SW480 (cell line): ENCODE measurements at places on chromosomes 12 and 14.

- DNase-seq = no peak
Observed at GRCh38 chr14:102506626-102506925, 3.0 kb downstream of the ANKRD9 start.

DNA sequence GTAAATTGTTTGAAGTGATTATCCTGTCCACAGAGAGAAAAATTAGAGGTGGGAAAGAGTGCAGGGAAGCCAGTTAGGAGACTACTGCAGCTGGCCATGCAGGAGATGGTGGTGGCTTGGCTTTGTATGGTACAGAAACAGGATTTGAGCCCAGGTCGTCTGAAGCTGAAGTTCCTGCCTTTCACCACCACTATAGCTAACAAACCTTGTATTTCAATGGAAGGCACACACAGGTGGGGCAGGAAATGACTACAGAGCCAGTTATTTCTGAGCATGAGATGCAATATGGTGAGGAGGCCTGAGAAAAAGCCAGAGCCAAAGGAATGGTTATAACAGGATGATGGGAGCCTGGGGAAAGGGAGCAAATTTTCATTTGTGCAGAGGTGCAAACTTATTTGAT is 103.9 kb downstream of the BTG1 start:
- DNase-seq = peak; percentile 60

DNA sequence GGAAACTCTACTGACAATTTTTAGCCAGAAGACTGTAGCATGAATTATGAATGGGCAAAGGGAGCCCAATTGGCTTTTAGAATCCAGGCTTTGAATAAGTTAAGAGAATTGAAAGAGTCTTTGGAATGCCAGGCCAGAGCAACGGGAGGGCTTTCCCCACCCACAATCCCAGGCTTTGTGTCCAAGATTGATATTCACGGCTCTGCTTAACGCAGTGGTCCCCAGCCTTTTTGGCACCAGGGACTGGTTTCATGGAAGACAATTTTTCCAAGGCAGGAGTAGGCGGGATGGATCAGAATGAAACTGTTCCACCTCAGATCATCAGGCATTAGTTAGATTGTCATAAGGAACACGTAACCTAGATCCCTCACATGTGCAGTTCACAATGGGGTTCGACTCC is 79.6 kb downstream of the EPS8 start:
- no peak for DNase-seq

DNA sequence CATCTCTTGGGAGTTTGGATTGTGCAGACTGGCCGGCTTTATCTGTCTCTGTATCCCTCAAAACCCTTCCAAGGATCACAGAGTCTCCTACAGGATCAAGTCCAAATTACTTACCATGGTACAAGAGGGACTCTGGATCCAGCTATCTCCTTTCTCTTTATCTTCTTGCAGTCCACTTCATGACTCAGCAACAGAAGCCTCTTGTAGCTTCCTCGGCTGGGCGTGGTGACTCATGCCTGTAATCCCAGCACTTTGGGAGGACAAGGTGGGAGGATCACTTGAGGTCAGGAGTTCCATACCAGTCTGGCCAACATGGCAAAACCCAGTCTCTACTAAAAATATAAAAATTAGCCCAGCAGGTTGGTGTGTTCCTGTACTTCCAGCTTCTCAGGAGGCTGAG is 189.7 kb downstream of the BCAT1 start:
- DNase-seq = no peak

- no peak for DNase-seq
Observed at GRCh38 chr12:38162013-38162412, 154.6 kb upstream of the ALG10B start.

GRCh38 chr12:104316936-104317335 is 13.4 kb downstream of the EID3 start:
- no peak for DNase-seq

- no peak for DNase-seq
Observed at GRCh38 chr14:71452987-71453386, 479.2 kb upstream of the RGS6 start.

- DNase-seq = no peak
Observed at GRCh38 chr14:102802834-102803523, 25.7 kb downstream of the TRAF3 start.

DNA sequence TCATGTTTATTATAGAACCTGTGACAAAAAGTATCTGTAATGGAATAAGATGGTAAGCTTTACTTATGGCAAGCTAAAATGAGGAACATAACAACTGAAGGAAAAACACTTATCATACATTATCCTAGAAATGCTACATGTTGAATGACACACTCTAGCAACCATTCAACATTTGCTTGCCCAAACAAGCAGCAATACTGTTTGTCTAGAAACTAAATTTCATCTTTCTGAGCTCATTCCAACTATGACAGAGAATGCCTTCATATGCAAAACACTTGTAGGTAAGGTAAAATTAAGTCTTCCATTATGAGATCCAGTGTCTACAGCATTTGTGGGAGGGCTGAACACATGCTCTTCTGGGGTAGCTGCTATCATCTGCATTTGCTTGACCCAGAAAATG is 108.1 kb downstream of the MDGA2 start:
- DNase-seq = no peak

DNA sequence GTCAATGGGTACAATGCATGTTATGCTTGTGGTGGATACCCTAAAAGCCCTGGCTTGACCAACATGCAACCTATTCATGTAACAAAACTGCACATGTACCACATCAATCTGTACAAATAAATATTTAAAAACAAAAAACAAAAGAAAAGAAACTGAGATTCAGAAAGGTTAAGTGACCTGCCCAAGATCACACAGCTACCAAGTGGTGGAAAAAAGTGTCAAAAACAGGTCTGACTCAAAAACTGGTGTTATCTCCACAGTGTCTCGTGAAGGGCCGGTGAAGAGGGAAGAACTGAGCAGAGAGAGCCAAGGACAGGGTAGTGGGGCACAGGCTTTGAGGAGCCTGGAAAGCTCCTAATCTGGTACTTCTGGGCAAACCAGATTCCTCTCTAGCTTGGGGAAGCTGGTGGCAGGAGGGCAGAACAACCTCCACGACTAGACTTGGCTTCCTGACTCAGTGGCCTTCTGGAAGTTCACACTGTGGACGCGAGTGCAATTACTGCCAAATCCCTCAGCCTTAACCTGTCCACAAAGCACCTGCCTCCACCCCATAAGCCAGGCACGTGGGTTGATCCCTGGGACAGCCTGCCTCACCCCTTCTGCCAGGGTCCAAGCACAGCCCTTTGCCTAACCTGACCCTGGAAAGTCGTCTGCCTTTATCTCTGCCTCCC is 15.6 kb downstream of the ZBTB39 start:
- DNase-seq = no peak

- no peak for DNase-seq
Observed at GRCh38 chr12:113070117-113070906, 13.8 kb downstream of the DTX1 start.

DNA sequence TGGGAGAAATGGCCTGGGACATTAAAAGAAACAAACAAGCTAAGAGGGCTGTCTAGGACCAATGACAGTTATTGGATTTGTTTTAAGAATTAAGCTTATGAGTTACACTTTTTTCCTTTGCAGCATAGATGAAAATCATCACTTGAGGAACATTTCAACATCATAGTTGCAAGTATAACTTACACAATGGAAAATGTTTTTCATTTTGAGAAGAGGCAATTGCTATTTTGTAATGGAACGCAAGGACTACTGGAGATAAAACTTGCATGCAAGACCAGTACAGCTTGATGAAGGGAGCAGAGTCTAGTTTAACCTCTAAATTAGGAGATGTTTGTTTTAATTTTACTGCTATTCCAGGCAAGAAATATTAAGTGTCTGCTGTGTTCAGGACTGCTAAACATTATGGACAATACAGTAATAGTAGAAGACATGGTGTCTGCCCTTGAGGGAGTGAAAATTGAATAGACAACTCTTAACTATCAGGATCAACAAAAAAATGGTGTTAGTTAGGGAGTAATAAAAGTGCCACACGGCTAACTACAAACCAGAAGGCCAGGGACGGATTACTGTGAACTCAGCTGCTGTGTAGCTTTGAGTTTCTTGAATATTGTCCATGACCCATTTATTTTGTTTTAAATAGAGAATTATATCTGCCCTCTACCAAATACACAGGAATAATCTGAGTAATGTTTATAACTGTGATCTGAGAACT is 374.5 kb downstream of the RAD51B start:
- DNase-seq = no peak

DNA sequence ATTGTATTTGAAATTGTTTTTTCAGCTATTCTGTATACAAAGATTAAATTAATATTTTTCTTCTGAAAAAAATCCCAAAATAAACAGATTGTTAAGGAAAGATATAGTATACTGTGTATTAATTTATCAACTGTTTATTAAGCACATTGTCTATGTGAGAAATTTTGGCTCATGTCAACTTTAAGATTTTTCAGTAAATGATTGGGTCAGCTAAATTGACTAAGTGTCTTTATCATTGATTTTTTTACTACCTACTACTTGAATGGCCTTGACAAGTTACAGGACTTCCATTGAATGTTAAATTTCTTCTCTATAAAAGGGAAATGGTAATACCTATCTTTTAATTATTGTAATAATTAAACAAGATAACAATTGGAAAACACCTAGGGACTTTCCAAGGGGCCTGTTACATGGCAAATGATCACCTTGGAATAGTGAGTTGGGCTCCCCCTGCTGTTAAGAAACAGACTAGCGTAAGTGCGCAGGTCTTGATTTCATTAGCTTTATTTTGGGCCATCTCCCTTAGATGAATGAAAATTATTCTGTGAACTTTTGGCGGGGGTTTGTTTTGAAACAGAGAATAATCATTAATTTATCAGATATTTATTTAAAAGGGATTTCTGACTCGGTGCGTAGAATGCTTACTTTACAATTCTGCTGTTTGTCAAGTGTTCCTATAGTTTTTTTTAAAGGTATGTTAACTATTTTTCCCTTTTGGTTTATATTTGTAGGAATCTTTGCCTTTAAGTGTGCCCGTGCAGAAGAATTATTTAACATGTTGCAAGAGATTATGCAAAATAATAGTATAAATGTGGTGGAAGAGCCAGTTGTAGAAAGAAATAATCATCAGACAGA is 14.5 kb upstream of the CCT2 start:
- peak; percentile 47 for DNase-seq

GRCh38 chr14:60344751-60345150 is 95.7 kb downstream of the PPM1A start:
- DNase-seq = no peak

DNA sequence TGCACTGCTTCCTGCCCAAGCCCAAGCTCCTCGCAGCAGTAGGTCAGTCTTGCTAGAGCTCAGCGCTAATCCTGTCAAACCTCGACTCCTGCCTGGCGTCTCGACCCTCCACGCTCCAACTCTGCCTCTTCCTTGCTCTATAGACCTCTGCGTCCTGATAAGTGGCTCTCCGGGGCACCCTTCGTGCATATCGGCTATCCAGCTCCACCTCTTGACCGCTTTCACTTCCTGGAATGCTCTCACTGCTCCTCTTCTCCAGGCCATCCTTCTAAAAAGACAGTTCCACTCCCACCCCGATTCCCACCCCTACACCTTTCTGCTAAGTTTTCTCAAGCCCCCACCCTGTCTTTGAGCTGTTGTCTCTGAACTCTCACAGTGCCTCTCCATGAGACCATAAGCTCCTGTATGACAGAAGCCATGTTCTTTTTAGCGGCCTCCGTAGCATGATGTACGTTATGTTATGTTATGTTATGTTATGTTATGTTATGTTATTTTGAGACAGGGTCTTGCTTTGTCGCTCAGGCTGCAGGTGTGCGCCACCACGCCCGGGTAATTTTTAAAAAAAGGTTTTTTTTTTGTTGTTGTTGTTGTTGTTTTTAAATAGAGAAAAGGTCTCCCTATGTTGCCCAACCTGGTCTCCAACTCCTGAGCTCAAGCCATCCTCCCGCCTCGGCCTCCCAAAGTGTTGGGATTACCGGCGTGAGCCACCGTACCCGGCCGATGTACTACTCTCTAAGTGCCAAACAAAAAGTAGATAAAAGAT is 601 bp downstream of the COX14 start:
- DNase-seq = peak; percentile 73

GRCh38 chr12:94174576-94174975 is 26.2 kb downstream of the PLXNC1 start:
- DNase-seq = no peak

DNA sequence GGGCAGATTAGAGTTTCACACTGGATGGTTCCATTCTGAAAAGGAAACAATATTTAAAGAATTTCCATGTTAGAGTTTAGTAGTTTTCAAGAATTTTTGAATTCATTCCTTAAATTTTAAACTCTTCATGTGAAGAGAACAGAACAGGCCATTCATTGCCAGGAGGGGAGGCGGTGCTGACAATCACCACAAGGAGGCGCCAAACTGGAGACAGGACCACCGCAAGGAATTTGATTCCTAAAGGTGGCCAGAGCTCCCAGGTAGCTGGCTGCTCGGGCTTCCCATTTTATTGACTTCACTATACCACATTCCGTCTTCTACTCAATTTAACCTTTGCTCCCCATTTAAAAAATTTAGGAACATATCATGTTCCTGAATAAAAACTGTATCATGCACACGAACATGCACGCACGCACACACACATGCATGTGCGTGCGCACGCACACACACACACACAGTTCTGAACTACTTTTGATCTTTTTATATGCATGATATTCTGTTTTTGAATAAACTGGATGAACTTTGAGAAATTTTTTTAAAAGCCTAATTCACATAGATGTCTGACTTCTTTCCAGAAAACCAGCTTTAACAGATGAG is 101.2 kb downstream of the NELL2 start:
- peak; percentile 14 for DNase-seq

- DNase-seq = no peak
Observed at GRCh38 chr12:5010151-5010550, 33.5 kb upstream of the KCNA5 start.

GRCh38 chr12:110254971-110255540 is 26.0 kb upstream of the ATP2A2 start:
- DNase-seq = no peak

- DNase-seq = no peak
Observed at GRCh38 chr14:71372411-71372838, 465.2 kb downstream of the PCNX1 start.

- DNase-seq = no peak
Observed at GRCh38 chr14:71758229-71758951, 173.8 kb upstream of the RGS6 start.

DNA sequence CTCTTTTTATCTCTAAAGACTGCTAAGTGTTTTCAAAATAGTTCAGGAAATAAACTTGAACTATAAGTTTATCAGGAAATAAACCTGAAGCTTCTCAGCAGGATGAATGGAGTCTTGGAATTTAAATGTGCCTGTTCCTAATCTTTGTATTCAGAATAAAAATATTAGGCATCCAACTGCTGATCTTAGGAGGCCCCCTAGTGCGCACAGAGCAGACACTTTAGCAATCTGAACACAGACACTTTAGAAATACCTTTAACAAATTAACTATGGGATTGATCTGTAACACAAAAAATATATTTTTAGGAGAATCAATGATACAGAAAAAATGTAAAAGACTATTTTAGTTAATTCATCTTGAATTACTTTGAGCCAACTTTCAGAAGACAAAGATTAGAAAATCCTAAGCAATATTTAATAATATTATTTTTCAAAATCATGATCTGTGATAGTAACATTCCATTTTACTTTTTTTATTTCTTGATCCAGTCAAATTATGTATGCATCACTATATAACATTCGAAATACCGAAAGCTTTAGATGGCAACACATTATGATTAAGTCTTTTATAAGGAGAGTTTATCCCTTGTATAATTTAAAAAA is 80.9 kb downstream of the SLC41A2 start:
- DNase-seq = peak; percentile 37
